ENCODE measurements at places on chromosomes 5 and 9.
A peak's percentile ranks its signal among the peaks of the same experiment; 100 is the strongest.

DNA sequence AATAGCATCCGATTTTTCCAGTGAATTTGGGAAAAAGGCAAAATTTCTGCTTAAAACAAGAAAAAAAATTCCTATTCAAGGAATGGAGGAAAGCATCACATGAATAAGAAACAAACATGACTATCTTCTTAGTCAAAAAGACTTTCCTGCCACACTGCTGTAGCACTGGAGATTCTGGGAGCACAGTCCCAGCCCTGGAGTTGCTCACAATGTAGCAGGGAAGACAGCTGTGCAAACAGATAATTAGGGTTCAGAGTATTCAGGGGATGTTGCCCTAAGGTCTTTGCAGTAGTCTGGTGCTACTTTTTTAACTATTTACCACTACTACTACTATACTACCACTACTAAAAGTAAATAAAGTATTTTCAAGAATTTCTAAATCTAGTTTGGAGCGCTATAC, 86.5 kb downstream of the BNC2 start:
- no peak for DNase-seq

DNA sequence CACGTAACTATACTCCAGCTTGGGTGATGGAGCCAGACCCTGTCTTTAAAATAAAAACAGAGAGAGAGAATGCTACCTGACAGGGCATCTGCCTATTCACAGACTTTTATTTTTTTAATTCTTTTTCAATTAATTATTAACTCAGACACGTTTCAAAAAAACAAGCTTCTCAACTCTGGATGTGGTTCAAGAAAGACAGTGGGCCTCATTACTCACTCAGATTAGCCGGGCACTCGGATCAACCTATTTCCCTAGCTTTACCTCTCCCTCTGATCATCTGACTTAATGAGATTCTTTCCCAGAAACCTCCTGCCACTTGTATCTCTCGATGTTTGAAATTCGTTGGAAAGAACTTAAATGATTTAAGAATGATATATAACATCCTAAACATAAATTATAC, 134.1 kb downstream of the TRPM6 start:
- no peak for DNase-seq

DNA sequence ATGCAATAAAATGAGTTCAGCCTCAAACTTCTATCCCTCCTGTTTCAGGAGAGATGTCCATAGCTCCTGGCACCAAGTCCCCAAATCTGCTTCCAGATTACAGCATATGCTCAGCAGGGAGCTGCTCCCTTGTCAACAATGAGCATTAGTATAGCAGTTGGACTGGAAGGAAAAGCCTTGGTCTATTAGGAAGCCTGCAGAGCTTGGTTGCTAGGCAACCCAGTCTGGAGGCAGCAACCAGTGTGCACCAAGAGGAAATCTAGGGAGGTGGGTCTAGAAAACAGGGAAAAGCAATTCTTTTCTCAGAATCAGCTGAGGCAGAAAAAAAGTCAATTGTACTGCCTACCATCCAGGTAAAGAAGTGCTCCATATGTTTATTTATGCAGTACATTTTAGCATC, 229.5 kb upstream of the NMUR2 start:
- no peak for DNase-seq

GRCh38 chr5:148179234-148179824, 11.0 kb downstream of the SPINK14 start:
- peak; percentile 26 for DNase-seq

GRCh38 chr5:24110004-24110615, 534.7 kb downstream of the CDH10 start:
- peak; percentile 39 for DNase-seq

- DNase-seq: peak; percentile 59
These were observed 31.1 kb upstream of the NRARP start for GRCh38 chr9:137333016-137333671.

- no peak for DNase-seq
These were observed 15.0 kb upstream of the CEP120 start for GRCh38 chr5:123438244-123438643.

DNA sequence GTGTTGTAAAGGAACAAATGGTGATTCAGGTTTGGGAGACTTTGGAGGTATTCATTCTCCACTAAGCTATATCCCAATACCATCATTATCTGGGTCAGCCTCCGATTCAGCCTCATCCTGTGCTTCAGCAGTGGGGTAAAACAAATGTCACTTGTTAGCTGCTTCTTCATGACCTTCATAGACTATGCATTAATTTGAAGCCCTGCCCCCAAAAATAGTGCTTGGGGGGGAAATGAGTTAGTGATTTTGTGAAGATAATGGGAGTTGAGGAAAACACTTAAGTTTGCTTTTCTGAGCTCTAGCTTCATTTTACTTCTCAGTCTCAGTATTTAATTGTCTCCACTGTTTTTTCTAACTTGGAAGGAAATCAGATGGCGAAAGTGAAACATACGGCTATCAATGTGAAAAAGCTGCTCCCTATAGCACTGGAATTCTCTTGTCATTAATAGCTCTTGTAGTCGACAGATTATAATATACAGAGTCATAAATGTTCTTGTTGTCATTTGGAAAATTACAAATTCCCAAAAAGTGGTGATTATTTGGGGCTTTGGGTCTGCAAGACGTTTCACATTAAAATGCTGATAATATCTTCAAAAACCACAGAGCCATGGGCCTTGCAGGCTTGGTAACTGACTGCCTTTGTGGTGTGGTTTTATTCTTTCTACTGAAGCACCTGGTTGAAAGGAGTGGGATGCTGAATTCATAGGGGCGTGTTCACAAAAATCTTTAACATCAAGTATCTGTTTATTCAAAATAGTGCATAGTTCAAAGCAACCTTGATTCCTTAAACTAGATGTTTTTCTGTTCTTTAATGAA, 40.0 kb downstream of the PIK3R1 start:
- DNase-seq: no peak

DNA sequence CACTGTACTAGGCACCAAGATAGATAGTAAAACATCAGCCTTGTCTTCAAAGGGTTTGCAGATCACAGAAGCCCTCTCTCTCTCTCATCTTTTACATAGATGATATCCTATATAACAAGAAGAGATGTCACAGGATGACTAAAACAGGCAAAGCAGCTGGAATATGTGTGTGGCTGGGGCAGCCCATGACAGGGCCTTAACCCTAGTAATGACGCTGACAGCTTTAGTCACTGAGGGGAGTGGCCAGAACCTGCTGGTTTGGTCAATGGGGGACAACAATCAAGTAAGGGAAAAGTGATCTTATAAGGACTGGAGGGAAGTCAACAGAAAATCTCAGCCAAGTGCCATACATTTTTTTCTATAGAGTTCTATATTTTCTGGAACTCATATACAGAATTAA, 41.9 kb upstream of the RIC1 start:
- peak; percentile 76 for DNase-seq

- peak; percentile 77 for DNase-seq
These were observed 6.9 kb upstream of the GSN start for GRCh38 chr9:121261107-121261460.

GRCh38 chr9:87294126-87294525, 203.5 kb upstream of the DAPK1 start:
- DNase-seq: no peak

- no peak for DNase-seq
These were observed 52.5 kb upstream of the GGTA1 start for GRCh38 chr9:121551985-121552753.

GRCh38 chr5:144247131-144247530, 76.5 kb downstream of the KCTD16 start:
- DNase-seq: peak; percentile 0

GRCh38 chr9:88990041-88990728, 1.1 kb upstream of the S1PR3 start:
- no peak for DNase-seq

GRCh38 chr5:136169218-136169617, 23.7 kb downstream of the SMIM32 start:
- no peak for DNase-seq

DNA sequence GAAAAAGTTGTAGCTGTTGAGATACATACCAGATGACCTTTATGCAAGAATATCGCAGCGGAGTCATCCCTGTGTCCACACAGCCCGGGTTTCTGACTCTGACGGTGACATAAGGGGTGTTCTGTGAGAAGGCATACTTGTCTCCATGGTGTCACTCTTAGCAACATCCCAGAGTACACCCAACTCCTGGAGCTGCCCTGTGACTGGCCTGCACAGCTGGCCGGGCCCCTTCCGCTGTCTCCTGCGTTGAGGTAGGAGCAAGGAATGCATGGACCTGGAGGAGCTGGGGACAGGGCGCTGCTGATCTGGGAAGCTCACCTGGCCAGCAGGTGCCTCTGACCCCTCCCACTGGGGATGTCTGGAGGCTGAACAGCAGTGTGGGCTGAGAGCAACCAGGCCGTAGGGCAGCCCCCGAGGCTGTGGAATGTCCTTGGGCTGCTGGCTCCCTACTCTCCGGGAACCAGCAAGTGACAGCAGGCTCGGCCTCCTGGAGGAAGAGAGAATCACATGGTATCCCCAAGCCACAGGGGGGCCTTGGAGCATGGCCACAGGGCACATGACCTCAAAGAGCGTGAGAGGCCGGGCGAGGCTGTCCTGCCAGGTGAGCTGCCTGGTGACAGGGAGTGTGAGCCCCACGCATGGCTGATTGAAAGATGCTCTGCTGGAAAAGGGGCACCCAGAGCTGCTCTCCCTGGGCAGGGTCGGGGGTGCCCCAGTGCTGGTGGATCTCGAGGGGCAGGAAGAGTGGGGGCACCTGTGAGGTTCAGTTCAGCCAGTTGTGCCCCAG, 113.4 kb downstream of the MRPL36 start:
- no peak for DNase-seq

- peak; percentile 58 for DNase-seq
These were observed 76.0 kb downstream of the FCHO2 start for GRCh38 chr5:73031839-73032238.

- no peak for DNase-seq
These were observed 25.4 kb downstream of the SREK1 start for GRCh38 chr5:66169534-66169933.

DNA sequence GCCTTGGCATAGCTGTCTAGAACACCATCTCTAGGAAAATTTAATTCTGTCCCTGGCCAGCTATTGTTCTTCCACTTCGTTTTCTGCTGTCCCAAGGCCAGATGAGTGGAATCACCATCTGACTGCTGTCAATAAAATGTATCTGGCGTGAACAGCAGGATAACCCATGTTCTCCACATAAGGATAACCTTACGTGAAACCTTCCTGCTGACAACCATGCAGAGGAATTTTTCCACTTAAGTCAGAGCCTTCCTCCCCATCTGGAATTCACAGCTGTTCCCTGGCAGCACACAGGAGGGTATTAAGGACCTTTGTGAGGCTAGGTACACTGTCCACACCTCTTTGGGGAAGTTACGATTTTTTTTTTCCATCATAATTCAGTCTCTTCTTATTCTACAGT, 28.6 kb downstream of the RNF44 start:
- no peak for DNase-seq

DNA sequence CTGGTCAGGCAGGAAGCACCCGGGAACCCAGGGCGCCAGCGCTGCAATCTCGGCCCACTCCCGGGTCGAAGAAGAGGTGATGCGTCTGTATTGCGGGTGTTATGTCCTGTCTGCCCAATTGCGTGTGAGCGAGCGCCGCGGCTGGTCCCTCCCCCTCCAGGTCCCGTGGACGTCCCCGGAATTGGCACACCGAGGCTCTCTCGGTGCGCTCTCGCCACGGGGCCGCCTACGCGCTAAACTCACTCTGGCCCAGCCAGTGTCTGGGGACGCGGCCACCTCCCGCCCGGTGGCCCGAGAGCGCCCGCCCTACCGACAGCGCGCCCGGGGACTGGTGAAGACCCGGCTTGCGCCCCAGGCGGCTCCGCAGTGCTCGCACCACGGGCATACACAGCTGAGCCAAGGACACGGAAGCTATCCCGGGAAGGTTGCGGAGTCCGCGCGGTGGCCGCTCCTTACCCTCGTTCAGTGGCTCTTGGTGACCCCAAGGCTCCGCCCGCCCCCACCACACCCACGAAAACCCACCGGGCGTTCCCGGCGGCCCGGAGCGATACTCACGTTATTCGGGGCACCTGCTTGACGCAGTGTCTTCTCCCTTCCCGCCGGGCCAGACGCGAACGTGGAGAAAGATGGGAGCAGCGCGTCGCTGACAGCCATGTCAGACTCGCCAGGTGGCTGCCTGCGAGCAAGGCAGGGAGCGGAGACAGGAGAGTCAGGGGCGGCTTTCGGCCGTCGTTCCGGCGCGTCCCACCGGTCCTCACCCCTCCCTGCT, 1.0 kb downstream of the KLF4 start:
- DNase-seq: no peak

DNA sequence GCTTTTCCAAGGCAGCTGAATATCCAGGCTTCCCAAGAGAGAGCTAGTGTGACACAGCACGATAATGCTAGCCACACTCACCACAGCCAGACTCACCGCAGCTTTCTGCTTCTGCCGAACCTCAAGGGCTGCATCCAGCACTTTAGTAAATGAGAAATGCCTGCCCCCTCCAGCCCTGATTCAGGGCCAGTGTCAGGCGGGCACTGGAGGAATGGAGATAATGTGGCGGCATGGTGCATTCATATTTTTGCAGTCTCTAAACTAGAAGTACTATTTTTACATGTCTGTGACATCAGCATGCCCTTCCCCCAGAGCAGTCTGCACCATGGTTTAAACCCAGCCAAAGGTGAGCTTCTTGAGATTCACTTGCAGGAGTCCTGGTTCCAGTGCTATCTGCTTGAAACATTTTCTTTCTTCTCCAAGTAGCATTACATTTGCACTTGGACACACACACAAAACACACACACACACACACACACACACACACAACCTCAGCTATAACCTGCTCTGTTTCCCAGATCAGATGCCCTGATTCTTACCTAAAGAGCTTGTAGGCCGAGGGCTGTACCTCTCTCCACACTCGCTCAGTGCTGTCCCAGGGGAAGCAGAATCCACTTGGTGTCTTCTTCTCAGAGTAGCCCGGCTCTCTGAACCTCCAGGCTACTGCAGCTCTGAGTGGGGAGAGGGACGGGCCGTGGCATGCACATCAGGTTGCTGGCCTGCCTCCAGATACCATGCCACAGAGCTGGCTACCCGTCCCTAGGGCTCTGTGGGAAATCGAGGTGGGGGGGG, at the start of gene FGF1:
Gene FGF1, minus strand, starts transcription at position 673 of the 792 bp plus-strand sequence. CDS start 71,963 bp downstream, outside the sequence.
- peak; percentile 75 for DNase-seq

GRCh38 chr9:6894135-6894534, 136.4 kb downstream of the KDM4C start:
- no peak for DNase-seq

- DNase-seq: no peak
These were observed 54.8 kb upstream of the ANGPTL2 start for GRCh38 chr9:127177231-127177630.
